Activated CD4-positive, alpha-beta T cell treated with anti-CD3 and anti-CD28 coated beads for 24 hours (primary cell): ENCODE measurements at places on chromosomes 2 and 18.

GRCh38 chr2:241300000-241300399 is 15.5 kb downstream of the HDLBP start:
- DNase-seq, result no peak

- DNase-seq, result no peak
Observed at GRCh38 chr18:57149051-57149450, 2.2 kb downstream of the BOD1L2 start.

GRCh38 chr18:58654896-58655614 is 16.2 kb upstream of the MALT1 start:
- no peak for DNase-seq

GRCh38 chr2:162155093-162155492 is 3.0 kb upstream of the GCG start:
- no peak for DNase-seq
